DMS 273 treated with DMSO at 0.1 percent for 48 hours (cell line): ENCODE measurements at places on chromosomes 2 and 18.

DNA sequence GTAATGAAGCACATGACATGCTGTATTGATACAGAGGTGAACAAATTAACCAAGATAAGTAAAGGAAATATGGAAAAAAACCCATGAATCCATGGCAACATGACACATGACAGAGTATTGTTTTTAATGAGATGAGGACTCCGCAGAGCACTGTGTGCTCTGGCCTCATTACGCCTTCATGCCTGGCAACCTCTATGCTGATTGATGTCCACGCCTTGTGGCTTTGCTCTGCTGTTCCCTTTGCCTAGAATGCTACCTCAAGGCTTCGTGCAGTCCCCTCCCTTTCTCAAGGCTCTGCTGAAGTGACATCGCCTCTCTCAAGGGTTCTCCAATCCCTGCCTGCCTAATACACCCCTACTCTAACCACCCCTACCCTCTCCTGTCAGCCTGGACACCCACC is 8.4 kb downstream of the SIGLEC15 start:
- no peak for DNase-seq

GRCh38 chr2:61436092-61436491 is 34.8 kb downstream of the USP34 start:
- no peak for DNase-seq

GRCh38 chr2:219706823-219707281 is 79.4 kb downstream of the SLC4A3 start:
- no peak for DNase-seq

DNA sequence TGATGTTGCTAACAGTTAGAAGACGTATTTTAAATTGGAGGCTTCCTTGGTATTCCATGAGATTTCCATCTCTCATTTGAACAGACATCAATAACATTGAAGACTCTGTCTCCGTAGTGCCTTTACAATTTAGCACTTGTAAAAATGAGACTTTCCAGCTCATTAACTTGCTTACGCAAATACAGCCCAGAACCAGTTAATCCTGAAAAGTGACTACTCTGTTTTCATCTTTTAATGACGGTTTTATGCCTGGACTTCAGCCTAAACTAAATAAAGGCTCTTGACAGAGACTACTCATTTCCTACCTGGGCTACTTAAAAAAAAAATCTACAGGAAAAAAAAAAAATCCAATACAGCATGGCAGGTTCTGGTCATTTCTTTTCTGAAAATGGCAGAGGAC is 148.6 kb downstream of the LRATD1 start:
- no peak for DNase-seq

- DNase-seq: no peak
These were observed 5.7 kb upstream of the EFR3B start for GRCh38 chr2:25036221-25036559.

DNA sequence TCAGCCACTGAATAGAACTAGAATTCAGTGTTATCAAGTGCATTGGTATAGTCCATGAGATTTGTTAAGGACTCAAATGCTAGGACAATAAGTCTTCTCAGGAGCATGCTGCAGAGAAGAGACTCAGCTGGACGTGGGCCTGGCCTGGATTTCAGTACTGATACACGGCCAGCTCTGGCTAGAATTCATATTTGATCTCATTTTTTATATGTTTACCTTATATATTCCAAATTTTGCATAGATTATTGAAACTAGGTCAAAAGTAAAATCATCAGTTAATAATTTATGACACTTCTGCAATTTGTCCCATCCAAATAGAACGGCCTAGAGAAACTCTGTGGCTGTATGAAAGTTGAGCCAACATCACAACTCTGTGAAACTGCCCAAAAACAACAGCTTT is 262.0 kb downstream of the DLGAP1 start:
- DNase-seq: no peak

- no peak for DNase-seq
These were observed 946.9 kb upstream of the SOX11 start for GRCh38 chr2:4745056-4745991.

- DNase-seq: peak; percentile 89
These were observed 30.9 kb downstream of the RALBP1 start for GRCh38 chr18:9506046-9506792.

DNA sequence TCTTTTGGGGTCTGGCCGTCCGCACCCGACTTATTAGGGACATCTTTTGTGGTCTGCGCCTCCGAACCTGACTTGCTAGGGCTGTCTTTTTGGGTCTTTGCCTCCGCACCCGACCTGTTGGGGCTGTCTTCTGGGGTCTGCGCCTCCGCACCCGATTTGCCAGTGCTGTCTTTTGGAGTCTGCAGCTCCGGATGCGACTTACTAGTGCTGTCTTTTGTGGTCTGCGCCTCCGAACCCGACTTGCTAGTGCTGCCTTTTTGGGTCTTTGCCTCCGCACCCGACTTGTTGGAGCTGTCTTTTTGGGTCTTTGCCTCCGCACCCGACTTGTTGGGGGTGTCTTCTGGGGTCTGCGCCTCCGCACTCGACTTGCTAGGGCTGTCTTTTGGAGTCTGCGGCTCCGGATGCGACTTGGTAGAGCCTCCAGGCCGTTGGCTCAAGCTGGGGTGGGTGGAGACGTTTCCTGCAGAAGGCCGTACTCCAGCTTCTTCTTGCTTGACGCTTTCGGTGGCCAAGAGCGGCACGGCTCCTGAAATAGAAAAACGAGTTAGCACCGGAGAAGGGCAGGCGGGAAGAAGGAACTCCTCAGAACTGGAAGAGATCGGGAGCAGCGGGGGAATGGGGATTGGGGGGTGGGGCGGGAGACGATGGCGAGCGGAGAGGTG is 498 bp downstream of the TGOLN2 start:
- DNase-seq: no peak

GRCh38 chr2:144848423-144848822 is 328.5 kb upstream of the ZEB2 start:
- no peak for DNase-seq

DNA sequence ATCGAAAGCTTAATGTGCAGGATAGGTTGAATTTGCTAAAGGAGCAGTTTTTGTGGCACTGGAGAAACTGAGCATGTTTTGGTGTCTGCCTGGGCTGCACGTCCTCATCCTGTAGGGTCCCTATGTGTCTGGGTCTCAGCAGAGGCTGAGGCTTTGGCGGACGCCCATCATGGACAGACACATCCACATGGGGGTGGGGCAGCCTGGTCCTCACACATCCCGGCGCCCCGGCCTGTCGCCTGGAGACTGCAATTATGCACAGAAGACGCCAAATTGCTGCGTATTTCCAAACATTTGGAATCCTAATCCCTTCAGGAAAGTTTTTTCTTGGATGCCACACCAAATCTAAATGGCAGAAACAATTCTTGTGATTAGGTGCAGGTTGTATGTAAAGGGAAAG is 128.2 kb upstream of the TWIST2 start:
- no peak for DNase-seq

DNA sequence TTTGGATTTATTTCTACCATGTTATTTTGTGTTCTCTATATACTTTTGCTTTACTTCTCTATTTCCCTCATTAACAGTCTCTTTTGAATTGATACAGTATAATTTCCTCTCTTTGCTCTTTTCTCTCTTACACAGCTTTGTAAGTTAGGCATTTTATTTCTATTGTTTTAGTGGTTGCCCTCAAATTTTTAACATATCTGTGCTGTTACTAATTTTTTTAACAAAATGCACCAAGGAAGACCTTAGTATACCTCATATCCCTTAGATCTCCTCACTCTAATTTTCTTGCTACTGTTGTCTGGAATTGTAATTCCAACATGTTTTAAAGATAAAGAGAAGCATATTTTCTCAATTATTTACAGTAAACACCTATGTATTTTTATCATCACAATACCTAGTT is 416.8 kb upstream of the SLC14A2 start:
- DNase-seq: no peak

DNA sequence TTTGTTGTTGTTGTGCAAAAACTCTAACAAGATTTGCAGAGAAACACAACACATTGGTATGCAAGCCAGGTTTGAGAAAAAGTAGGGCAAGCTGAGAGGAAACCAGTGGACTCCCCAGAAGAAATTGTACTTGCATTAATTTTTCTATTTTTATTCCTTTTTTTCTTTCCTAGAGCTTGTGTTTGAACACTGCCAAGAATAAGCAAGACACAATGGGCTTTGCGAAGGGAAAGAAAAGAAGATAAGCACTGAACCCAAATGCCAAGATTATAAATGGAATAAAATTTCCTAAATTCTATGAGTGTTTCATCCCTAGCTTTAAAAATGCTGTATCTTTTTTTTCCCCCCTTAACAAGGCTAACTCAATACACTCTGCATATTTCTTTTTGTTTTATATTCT is 17.0 kb upstream of the CYTIP start:
- no peak for DNase-seq

DNA sequence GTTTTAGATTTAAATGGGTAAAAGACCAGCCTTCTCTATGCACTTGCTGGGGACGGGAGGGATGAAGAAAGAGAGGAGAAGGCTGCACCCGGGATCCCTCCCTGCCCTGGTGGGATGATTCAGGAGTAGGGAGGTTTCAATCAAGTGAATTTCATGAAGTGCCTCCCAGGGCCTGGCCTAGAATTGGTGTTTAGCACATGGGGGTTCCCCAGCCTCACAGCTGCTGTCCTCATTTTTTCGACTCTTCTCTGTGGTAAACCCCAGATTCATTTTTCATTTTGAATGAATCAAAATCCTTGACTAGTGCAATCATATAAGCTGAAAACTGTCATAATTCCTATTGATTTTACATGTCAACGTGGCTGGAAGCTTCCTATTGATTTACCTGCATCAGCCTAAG is 81.1 kb downstream of the LPIN1 start:
- no peak for DNase-seq

GRCh38 chr2:215553946-215554345 is 118.1 kb upstream of the FN1 start:
- no peak for DNase-seq

DNA sequence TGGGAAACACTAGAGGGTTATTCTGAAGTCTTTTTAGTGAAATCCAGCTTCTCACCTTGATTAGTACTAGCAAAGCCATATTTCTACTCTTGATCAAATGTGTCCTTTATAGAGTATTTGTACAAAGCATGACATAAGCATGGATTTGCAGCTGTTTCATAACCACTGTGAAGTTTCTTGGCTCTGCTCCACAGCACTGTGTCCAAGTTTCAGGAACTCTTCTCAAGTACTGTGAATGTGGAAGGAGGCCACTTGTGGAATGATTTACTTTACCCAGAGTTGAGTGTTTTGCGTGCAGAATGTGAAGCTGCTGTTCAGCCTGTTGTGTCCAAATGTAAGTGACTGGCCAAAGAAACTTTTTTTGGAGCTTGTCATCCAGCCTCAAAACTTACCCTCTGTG is 16.2 kb upstream of the MAPRE2 start:
- no peak for DNase-seq

- DNase-seq: no peak
These were observed 284.9 kb downstream of the INSIG2 start for GRCh38 chr2:118372886-118373830.

- no peak for DNase-seq
These were observed 125.7 kb downstream of the MAP2 start for GRCh38 chr2:209549589-209549988.

- DNase-seq: no peak
These were observed 81.5 kb upstream of the PGAP1 start for GRCh38 chr2:197007716-197008628.

- peak; percentile 58 for DNase-seq
These were observed 32.8 kb upstream of the IL1B start for GRCh38 chr2:112869258-112869842.

DNA sequence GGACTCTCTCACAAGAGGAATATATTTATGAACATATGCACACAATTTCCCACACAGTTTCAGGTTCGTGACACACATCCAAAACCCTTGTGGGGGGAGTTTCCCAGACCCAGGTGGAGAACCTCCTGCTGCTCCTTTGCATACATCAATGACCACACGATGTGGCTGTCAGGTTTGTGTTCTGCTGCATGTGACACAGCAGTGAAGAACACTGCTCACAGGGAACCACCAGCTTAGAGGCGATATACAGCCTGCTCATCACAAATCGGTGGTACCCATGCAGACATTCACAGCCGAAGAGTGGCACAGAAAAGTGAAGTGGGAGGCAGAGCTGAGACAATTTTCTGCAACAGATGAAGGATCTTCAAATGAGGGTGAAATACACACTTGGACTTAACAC is 175.6 kb upstream of the ZFP36L2 start:
- no peak for DNase-seq

DNA sequence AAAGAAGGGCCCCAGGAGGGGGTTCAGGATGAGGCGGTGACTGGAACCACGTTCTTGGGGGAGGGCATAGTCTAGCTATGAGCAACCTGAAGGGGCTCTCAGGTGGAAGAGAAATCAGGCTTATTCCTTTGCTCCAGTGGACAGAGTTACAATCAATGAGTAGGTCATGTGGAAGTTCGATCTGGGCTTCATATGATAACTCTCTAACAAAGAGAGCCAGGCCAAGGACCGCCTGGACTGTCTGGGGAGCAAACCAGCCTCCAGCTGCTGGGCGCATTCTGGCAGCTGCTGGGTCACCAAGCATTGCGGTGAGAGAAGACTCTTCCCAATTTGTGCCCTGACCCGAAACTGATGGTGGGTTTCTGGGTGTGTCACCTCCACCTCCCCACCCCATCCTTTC is 180.3 kb upstream of the SMAD2 start:
- DNase-seq: no peak

- no peak for DNase-seq
These were observed at the start of gene KCNS3 for GRCh38 chr2:17878281-17879136. Gene KCNS3 (plus strand): TSS chr2:17878667. CDS start chr2:17931009, 52,342 bp downstream.

- DNase-seq: no peak
These were observed 32.3 kb downstream of the LYPD6B start for GRCh38 chr2:149070681-149071320.

DNA sequence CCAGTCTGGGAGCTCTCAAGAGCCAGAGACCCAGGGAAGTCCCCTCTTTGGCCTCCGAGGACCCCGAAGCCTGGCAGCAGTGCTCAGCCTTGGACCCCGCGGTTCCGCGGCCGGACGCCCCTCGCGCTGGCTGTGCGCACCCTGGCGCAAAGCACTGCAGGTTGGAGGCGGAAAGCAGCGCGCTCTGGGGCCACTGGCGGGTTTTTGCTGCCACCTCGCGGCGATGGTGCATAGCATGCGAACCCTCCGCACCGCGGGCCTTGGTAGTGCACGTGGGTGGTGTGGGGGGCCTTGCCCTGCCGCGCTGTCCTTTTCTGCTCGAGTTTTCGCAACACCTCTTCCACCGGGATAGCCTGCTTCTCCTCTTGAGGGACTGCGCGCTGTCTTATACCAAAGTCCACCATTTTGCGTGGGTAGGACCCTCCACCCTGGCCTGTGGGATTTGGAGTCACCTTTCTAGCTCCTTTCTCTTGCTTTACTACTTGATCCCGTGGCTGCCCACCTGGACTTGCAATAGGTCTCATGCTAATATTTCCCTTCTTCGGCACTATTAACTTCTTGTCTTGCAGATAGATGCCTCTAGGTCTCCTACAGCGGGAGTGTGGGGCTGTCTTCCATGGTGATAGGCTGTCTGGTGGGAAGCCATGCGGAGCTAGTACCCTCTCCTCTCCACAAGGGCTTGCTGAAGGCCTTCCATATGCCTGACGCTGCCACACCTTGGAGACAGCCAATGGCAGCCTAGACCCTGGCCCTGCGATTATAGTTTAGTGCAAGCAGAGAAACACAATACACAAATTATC is 14.3 kb downstream of the SIX3 start:
- peak; percentile 38 for DNase-seq
